Stimulated activated CD4-positive, alpha-beta T cell treated with anti-CD3 and anti-CD28 coated beads, Interleukin-15, amount 100 ng/mL, for 24 hours (primary cell): ENCODE measurements at places on chromosomes 6 and 20.

GRCh38 chr6:106159531-106159940, 73.4 kb downstream of the PRDM1 start:
- DNase-seq: no peak

GRCh38 chr6:33791620-33792019, 2.7 kb upstream of the LEMD2 start:
- no peak for DNase-seq

GRCh38 chr6:83231146-83231545, 38.0 kb downstream of the RWDD2A start:
- DNase-seq: no peak

DNA sequence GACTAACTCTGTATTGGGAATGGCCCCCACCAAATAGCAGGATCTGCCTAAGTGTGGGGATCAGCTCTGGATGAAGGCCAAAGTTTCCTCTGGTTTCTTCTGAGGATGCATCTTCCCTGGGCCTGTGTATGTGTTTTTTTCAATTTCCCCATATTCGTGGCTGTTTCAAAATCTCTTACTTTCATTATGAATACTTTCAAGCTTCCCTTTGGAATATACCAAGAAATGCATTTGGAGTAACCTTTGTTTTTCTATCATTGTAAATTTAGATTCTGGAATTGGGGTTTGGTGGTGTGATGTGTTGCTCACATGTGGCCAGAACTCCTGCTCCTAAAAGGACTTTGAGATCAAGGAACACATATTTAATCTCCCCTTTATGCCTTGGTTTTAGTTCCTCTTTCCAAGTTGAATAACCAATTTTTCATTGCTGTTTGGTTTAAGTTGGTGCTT, 8.4 kb downstream of the ENTPD6 start:
- DNase-seq: no peak

GRCh38 chr20:25042531-25043498, 15.1 kb downstream of the ACSS1 start:
- DNase-seq: peak; percentile 48

- DNase-seq: no peak
Measured at GRCh38 chr20:12849225-12849910, 159.4 kb upstream of the SPTLC3 start.

DNA sequence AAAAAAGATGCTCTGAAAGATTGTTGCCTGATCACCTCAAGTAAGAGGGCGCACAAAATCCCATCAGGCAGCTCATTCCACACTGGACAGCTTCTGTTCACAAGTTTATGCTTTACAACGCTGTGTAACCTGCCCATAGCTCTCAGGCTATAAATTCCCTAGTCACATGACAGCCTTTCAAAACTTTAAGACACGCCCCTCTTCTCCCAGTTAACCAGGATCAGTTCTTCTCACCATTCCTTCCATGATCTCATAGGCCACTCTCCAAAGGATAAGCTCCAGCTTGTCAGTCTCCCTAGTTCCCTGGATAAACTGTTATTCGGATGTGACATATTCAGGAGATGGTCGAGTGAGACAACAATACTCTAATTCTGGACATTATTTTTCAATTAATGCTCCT, 15.0 kb downstream of the ADNP start:
- DNase-seq: no peak

DNA sequence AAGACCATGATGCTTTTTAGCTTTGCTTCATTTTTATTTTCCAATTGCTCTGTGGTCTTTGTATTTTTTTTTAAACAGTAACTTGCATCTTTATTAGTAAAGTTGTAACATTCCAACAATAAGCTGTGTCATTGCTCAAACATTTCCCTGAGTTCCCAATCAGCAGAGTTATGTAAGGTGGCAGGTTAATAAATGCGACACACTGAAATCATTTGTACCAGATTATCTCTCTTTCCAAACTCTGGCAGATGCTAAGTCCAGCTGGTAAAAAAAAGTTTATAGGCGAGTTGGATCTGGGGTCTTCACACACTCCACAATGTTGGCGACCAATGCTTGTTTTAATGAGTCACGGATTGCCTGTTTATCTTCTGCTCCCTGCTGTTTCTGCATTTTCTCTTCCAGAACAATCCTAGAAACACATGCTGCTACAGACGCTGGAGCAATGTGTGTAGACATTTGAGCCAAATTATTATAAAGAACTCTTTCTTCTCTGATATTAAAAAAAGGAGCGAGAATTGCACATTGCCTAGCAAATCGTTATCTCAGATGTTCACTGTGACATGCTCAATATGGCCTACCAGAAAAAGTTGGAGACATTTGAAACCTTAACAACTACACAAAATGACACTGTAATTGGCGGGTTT, 113.6 kb upstream of the IFNGR1 start:
- DNase-seq: no peak

GRCh38 chr6:41462033-41462432, 84.1 kb upstream of the FOXP4 start:
- no peak for DNase-seq

- DNase-seq: no peak
Measured at GRCh38 chr6:140174524-140174923, 800.1 kb upstream of the CITED2 start.

- DNase-seq: no peak
Measured at GRCh38 chr6:131208787-131209186, 73.5 kb downstream of the AKAP7 start.

GRCh38 chr6:112781241-112781640, 434.1 kb downstream of the RFPL4B start:
- DNase-seq: no peak

DNA sequence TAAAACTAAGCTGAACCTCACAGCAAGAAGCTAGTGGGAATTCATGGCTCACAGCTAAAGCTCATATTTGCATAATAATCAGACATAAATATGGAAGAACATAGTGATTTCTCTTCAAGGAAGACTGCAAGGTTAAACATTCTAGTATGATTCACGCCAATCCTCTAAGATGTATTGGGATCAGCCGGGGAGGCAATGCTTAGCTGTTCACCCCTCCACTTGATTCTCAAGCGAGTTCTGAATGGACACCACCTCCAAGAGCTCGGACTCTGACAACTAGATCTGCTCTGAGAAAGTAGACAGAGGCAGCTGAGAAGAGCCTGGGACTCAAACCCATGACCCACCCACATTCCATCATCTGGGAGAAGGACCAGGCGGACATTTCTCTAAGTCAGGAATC, 118.4 kb upstream of the EDN1 start:
- no peak for DNase-seq

GRCh38 chr20:7772371-7772770, 167.9 kb downstream of the HAO1 start:
- no peak for DNase-seq

DNA sequence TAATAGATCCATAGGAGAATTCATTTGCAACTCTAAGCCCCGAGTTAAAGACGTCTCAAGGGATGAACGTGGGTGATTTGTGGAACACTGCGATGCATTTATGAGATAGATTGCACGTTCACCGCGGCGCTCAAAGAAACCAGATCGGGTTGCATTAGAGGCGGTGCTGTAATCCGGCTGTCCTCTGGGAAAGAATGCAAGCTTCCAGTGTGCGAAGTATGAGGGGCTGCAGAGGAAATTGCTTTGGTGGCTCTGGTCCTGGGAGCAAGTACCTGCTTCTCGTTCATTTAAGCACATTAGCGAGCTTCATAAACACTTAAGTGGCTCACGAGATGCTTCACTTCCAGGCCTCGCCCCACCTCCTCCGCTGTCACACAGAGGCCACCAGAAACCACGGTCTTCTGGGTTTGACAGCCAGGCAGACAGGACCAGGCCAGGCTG, 182.3 kb downstream of the CDH4 start:
- DNase-seq: no peak

DNA sequence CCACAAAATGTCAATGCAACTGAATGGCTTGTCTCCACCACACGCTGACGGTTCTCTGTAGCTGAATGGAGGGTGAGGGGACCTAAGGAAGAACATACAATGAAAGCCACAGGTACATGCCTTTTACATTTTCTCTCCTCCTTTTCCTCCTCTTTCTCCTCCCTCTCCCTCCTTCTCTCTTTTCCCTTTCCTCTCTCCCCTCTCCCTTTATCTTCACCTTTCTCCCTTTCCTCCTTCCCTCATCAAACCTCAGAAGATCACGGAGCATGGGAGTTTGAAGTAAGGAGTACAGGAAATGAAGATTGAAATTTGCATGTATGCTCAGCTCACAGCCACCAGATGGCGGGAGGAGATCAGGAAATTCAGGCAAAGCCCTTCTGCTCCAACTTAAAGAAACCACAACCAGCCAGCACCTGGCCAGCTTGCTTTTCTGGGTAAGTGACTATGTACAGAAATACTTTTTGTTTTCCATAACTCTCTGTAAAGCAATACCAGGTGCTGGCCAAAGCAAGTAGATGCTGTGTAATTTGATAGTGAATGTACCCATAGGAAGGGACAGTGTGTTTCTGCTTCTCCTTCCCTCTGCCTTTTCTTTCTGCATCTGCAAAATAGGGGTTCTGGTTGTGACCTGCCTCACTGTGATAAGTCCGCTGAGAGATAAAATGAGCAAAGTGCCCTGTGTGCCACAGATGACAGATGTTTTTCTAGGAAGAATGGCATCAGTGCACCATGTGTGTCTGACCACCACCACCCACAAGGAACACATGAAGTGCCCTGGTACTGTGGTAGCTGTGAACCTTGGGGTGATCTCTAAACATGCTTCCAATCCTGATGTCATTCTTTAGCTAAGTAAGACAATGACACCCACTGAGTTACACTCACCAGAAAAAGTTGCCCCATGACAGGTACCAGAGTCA, 18.6 kb upstream of the FOXO3 start:
- DNase-seq: peak; percentile 72

GRCh38 chr20:40869218-40870147, 159.1 kb upstream of the TOP1 start:
- no peak for DNase-seq

DNA sequence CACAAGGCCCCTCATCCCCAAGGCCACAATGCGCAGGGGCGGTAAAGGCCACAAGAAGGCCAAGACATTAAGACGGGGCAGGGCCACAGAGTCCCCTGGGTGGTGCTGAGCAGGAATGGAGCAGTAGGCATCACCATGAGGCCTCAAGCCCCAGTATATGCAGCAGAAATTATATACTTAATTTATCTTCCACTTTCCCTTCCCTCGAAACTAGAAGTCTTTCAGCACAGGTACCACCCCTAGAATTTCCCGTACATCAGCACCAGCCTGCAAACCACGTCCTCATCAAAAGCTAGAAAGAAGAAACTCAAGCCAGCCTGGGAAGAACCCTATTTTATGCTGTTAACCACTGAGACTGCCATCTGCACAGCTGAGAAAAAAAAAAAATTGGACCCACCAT, 89.4 kb downstream of the PLG start:
- DNase-seq: no peak

- no peak for DNase-seq
Measured at GRCh38 chr6:143744551-143745165, 66.9 kb downstream of the PHACTR2 start.

GRCh38 chr20:38700141-38700540, 24.1 kb upstream of the SLC32A1 start:
- no peak for DNase-seq

GRCh38 chr6:153698637-153699036, 340.4 kb upstream of the OPRM1 start:
- no peak for DNase-seq

DNA sequence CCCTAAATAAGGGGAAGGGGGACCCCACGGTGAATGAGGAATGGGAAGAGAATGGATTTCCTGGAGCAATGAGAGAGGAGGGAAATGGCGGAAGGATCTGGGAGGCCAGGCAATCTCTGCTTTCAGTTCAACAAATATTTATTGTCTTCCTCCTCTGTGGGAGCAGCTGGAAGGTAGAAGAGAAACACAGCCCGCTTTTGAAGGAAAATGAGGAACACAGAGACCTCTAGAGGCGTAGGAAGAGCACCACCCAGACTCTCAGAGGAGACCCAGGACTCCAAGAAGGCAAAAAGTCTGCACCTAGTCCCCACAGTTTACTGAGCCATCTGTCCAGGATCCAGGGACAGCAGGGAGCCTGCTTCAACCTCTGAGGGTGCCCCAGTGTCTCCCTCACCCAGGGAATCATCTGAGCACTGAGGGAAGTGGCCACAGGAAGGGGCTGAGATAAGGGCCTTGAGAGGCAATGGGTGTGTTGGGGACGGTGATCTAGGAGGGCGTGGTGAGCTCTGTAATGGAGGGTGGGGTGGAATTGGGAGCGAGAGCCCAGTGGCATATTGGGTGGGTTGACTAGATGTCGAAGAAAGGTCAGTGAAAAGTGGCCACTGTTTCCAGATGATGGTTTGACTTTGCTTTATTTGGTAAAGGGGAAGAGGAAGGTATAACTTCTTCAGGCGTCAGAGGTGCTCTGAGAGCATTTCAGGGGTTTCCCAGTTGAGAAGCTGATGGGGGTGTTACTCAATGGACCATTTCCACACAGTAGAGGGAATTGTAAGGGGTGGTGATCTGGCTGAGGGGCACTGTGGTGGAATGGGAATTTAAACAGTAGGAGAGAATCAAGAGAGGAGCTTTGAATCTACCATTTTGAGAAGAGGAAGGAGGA, 610 bp downstream of the PSORS1C1 start:
- DNase-seq: no peak

- DNase-seq: no peak
Measured at GRCh38 chr6:162852840-162853577, 125.2 kb downstream of the PACRG start.

- no peak for DNase-seq
Measured at GRCh38 chr20:32632461-32633354, 41.0 kb downstream of the C20orf203 start.

- no peak for DNase-seq
Measured at GRCh38 chr6:47455533-47456209, 21.9 kb upstream of the CD2AP start.

- no peak for DNase-seq
Measured at GRCh38 chr6:25084508-25084833, 148.7 kb upstream of the RIPOR2 start.

DNA sequence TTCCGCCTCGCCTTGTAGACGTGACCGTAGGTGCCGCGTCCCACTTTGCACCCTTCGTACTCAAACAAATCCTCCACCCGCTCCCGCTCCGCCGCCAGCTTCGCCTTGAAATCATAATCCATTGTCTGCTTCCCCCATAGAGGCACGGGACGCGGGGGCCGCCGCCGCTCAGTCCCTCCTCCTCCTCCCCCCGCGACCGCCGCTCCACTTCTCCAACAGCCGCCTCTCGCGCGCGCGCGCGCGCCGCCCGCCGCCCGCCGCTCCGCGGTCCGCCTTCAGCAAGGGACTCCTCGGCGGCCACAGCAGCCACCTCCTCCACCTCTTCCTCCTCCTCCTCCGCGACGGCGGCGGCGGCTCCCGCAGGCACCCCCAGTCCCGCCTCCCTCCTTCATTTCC, 256 bp downstream of the CDK19 start:
- DNase-seq: no peak

GRCh38 chr6:81785377-81785776, 32.9 kb upstream of the TENT5A start:
- no peak for DNase-seq

GRCh38 chr6:24194978-24195700, 69.1 kb downstream of the NRSN1 start:
- no peak for DNase-seq

GRCh38 chr6:81465859-81466258, 286.6 kb downstream of the TENT5A start:
- DNase-seq: no peak

- no peak for DNase-seq
Measured at GRCh38 chr20:2089447-2089846, 12.2 kb upstream of the STK35 start.

GRCh38 chr6:77036400-77036799, 426.9 kb downstream of the HTR1B start:
- no peak for DNase-seq
